ENCODE measurements at places on chromosomes 5 and 9.

- DNase-seq = no peak
Observed at GRCh38 chr9:123820139-123820538, 109.8 kb downstream of the DENND1A start.

DNA sequence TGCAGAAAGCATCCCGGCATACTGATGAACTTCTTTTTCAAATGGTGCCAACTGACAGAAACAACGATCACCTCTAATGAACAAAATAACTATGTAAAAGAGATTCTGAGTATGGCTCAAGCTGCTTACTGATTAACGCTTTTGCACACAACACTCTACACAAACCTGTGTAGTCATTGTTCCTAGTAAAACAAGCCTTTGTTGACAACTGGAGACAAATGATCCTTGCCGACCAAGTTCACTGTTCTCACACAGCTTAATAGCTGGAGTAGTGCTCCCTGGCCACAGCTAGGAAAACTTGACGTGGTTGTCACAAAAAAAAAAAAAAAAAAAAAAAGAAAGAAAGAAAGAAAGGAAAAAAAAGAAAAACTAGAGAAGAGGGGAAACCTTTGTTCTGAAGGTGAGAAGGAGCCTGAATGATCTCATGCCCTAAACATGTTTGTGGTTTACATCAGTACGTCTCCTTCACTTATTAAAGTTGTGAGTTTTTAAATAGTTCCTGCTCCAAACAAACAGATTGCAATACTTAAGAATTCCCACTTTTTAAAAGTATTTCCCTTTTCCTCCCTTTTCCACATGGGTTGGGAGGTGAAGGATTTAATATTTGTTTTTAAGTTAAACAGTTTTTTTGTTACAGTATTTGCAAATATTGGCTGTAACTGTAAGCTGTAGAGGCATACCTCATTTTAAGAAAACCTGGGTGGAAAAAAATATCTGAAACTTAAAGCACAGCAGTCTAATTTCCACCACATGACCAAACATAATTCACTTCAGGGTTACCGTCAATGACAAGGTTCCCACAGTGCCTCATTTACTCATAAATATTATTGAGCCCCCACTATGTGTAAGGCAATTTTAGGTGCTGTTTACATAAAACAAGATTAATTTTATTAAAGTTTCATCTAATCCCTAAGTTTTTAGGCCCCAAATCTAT lies 63.7 kb downstream of the GLIS3 start:
- DNase-seq = no peak

GRCh38 chr9:89985068-89985467 lies 380.3 kb downstream of the GADD45G start:
- DNase-seq = no peak

DNA sequence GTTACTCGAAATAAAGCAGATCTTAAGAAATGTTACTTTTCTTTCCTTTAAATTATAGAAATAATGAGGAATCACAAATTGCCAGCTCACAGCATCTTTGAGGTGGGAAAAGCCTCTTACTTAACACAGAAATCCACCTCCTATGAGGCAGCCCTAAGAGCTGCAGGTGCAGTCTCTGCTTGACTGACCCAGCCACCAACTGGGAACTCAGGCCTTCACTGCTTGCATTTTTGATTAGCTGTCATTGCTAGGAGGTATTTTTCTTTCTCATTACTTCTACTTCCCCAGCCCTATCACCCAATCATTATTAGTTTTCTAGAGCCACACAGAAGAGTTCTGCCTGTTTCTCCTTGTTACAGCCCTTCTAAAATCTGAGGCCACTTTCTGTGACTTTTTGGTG lies 416.5 kb upstream of the KLF4 start:
- no peak for DNase-seq

GRCh38 chr5:142537938-142538337 lies 148.0 kb downstream of the FGF1 start:
- no peak for DNase-seq

- no peak for DNase-seq
Observed at GRCh38 chr5:52947208-52947607, 41.9 kb upstream of the ITGA2 start.

GRCh38 chr9:81619353-81620001 lies 69.9 kb downstream of the TLE1 start:
- DNase-seq = no peak

GRCh38 chr5:133367984-133368383 lies 244.4 kb downstream of the FSTL4 start:
- no peak for DNase-seq

DNA sequence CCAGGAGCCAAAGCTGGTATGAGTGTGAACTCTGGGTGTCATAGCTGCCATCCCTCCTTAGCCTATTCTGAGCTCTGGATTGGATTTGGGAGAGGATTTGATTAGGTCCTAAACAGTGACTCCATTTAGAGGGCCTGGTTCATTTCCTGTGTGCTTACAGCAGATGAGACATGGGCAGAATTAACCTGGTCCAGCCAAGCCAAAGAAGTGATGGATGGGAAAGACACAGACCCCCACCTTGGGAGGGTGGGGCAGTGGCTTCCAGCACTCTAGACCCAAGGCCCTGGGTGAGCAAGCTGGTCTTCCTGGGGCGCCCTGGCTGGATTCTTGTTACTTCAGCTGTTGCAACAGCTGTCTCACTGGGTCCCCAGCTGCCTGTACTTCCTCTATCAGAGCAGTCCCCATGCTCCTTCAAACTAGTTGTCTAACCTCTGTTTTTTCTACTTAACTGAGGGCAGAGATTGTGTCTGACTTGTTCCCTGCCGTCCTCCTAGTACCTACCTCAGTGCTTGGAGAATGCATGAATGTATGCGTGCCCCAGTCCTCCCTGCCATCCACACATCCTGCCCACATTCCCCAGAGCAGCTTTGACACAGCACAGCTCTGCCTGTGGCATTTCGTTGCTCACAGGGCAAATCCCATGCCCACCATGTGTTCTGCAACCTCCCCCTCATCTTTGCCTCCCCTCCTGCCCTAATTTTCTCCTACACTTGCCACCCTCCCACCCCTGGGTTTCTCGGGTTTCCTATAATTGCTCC lies 115.9 kb downstream of the RGS3 start:
- no peak for DNase-seq

DNA sequence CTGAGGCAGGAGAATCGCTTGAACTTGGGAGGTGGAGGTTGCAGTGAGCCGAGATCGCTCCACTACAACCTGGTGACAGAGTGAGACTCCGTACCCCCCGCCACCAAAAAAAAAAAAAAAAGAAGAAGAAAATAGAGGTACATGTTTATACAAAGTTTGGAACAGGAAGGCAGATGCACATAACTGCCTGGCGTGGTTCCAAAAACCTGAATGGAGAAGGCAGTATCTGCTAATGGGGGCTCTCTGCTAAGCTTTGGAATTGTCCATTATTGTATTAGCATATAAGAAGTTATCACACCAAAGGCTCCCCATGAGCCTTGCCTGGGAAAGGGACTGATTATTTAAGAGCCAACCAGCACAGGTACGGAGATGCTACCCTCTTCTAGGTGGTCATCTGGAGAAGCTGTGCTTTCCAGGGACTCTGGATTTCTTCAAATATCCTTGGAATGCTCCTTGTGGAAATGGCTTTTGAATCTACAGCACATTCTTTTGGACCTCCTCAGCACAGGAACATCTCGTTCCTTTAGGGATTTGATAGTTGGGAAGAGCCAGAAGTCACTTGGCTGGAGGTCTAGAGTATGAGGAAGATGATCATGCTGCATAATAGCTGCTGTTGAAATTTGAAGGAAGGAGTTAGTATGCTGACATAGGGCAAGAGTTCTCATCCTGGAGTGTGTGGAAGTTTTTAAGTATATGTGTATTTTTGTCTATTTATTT lies 42.5 kb upstream of the ABCA1 start:
- DNase-seq = no peak

DNA sequence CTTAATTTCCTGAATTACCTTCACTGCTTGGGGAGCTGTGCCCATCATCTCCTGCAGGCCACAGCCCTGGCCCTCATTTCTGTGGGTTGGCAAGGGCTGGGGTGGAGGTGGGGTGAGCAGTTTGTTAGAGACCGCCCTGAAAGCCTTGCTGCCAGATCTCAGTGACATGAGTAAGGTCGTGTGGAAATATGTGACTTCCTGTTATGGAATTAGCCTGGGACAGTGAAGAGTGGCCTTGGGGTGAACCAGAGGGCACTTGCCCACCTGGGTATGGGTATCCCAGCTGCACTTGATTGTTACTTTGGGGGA lies 2.5 kb upstream of the HNRNPAB start:
- no peak for DNase-seq

- no peak for DNase-seq
Observed at GRCh38 chr5:42022383-42022972, 97.4 kb downstream of the FBXO4 start.

GRCh38 chr9:17272536-17272935 lies 137.7 kb downstream of the CNTLN start:
- no peak for DNase-seq

GRCh38 chr9:3290231-3290840 lies 235.5 kb downstream of the RFX3 start:
- no peak for DNase-seq

DNA sequence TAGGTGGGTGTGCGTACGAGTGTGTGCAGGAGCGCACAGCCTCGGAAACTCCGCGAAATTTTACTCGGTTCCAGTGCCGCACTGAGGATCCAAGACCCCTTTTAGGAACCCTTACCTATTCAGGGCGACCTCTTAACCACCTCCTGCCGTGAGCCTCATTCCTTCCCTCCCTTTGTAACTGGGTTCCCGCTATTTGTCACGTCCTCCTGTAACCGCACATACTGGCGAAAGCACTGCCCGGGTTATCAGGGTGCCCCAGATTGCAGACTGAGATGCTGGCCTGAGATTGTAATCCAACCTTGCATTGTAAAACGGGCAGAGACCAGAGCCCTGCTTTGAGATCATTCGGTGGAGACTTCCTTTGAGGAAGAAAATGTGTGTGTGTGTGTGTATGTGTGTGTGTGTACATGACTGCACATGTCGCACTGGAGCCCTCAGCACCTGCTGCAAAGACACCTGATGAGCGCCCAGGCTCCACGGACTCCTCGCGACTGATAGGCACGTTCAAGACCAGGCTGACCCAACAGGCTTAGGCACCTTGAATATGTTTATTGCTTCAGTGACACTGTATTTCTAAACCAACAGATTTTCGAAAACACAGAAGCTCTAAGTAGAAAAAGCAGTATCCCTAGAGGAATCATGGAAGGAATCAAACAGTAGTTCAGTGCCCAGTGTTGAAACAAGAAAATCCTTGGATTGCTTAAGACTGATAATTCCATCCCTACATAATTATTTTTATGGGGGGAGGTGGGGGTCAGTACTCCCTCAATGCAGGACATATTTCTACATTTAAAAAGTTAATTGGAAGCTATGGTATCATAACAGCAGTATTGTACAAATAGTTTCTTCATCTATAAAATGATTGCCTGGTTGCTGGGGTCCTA lies 86.5 kb upstream of the TNFAIP8 start:
- no peak for DNase-seq

- DNase-seq = no peak
Observed at GRCh38 chr9:33029231-33029786, 4.2 kb downstream of the DNAJA1 start.

DNA sequence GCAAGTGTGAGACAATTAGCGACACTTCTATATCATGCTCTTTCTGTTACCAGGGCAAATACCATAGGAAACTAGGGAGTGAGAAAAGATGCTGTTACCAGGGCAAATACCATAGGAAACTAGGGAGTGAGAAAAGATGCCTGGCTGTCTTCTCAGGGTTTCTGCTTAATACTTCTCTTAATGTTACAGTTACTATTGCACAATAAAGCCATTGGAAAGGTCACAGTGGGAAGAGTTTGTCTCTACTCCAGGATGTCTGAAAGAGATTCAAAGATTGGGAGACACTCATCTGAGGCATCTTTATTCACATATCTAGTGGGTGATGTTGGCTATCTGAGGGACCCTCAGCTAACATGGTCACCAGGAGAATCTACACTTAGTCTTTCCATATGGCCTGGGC lies 431.7 kb upstream of the POU5F2 start:
- DNase-seq = no peak
